ENCODE measurements at places on chromosomes 4 and X.

DNA sequence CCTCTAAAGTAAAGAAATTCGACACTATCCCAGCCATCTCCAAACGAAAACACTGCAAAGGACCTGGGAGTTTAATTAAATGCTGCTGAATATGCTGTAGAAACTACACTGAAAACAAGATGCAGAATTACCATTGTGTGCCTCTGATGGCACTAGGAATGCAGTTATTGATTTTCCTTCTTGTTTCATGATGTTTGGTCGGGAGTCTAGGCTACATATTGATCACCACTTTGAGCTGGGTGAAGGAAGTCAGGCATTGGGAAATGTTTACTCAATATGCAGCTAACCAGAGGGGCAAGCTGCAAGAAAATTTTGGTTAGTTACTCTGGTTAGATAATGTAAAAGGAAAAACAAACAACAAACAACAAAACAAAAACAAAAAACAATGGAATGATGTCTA lies 650.7 kb upstream of the GALNTL6 start:
- no peak for DNase-seq

- DNase-seq = no peak
These were observed 52.9 kb downstream of the SUPT20HL2 start for GRCh38 chrX:24260842-24261550.

DNA sequence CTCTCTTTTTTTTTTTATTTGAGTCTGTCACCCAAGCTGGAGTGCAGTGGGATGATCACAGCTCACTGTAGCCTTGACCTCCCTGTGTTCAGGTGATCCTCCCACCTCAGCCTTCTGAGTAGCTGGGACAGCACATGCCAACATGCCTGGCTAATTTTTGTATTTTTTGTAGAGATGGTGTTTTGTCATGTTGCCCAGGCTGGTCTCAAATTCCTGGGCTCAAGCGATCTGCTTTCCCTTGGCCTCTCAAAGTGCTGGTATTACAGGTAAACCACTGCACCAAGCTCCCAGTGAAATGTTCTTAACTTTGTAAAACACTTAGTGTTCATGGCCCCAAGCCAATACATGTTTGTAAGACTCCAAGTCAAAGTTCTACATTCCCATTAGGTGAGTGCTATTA lies 316.1 kb downstream of the KCTD8 start:
- DNase-seq = no peak

GRCh38 chr4:4284827-4285618 lies 4.9 kb downstream of the LYAR start:
- DNase-seq = no peak

DNA sequence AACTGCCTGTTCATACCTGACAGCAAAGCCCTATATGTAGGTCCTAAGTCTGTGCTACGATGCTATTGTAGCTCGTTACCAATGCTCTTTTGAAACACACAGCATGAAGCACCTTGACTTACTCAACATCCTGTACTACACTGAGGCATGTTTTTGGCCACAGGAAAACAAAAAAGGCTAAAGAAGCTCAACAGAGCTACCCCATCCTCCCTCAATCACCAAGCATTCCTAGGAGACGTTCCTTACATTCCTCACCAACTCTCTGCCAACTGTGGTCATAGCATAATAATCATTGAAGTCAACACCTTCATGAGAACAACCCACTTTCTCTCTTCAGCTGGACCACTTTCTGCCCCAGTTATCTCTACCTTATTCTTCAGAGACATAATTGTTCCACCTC lies 73.7 kb upstream of the SLC25A43 start:
- no peak for DNase-seq
